Upper lobe of right lung (tissue), 1 donor: ENCODE measurements at places on chromosomes 12 and 14.

DNA sequence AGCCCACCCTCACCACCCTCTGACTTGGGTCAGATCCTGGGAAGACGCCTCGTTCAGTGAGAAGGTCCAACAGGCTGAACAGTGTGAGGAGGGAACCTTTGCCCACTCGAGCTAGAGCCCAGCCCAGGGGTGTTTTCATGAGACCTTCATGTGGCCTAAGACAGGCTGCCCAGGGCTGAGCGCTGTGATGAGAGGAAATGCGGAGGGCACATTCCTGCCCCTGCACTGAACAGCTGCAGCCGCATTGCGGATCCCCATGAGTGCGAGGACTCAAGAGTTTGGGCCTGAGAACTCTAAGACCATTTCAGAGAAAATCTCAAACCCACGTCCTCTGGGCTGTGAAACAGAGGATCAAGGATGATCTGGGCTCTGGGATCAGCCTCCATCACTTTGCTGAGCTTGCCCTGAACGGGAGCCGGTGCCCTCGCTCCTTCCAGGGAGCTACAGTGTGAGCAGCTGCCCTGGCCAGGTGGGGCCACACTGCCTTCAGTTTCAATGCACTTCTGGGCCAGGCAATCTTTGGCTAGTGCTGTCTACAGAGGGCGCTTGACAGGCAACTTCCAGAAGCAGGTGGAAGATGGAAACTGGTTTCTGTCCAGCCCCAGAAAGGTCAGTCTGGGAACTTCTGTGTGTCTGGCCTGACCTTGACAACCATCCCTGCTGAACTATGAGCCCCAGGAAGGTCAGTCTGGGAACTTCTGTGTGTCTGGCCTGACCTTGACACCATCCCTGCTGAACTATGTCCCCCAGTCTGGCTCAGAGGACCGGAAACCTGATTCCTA lies 43.5 kb upstream of the P2RX7 start:
- DNase-seq: no peak

DNA sequence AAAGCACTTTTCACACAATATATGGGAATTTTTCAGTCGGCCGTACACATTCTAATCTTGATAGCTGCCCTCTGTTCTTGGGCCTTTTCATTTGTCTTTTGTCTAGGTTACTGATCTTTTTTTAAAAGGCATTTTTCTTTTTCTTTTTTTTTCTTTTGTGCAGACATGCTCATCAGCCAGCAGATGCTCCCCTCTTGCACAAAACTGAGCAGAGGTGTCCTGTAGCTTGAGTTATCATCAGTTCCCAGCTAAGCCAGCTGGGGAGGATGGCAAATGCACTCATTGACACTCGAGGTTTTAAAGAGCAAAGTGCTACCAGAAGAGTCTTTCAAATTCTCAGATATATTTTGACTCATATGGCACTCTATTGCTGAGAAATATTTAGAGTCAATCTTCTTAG lies 913.9 kb upstream of the SEL1L start:
- DNase-seq: no peak

DNA sequence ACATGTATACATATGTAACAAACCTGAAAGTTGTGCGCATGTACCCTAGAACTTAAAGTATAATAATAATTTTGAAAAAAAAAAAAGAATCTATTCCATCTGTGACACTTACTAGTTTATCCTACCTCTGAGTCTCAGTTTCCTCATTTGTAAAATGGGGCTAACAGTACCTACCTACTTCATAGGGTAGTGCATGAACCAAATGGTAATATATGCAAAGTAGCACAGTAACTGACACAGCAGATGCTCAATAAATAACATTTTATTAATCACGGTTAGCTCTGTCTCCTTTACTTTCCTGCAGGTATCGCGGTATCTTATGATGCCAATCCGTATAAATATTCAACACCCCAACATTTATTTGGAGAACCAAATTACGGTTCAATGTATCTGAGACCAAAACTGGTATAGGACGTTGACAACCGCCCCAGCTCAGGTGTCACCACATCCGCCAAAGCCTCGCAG lies 703 bp downstream of the TMED10 start:
- no peak for DNase-seq

DNA sequence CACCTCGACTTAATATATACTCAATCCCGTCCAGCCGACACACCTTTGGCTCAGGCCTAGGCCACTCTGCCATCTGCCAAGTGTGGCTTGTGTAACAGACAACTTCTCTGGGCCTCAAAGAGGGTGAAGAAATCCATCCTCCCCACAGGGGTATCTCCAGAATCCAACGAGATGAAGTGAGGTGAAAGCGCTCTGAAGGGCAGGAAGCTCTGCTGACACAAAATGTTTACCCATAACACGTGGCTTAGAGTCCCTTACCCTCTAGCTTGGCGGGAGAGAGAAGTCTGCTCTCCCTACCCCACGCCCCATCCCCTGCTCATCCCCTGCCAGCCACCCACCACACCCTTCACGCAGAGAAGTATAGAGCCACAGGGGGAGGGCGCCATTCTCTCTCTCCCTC lies 13.0 kb downstream of the ZBTB39 start:
- DNase-seq: no peak

- no peak for DNase-seq
Observed at GRCh38 chr12:51901881-51902280, 5.4 kb upstream of the ACVRL1 start.

DNA sequence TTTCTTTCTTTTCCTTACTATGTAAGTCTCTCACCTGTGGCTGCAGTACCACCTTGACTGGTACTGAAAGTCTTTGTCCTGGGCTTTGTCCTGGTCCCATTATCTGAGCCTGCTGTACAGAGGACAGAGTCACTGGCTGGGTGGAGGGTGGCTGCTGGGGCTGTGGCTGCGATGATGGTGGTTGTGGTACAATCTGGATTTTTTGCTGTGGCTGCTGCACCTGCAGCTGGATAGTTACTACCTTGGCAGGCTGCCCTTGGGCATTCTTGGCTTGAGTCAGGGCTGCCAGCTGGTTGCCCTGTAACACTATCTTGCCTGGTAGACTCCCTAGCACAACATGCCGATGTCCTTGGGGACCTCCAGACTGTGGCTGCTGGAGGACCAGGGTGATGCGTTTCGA lies 27.0 kb downstream of the CHD8 start:
- no peak for DNase-seq

- DNase-seq: no peak
Observed at GRCh38 chr14:21026274-21026987, 1.6 kb upstream of the NDRG2 start.

GRCh38 chr14:86513564-86513963 lies 983.6 kb downstream of the FLRT2 start:
- DNase-seq: no peak

DNA sequence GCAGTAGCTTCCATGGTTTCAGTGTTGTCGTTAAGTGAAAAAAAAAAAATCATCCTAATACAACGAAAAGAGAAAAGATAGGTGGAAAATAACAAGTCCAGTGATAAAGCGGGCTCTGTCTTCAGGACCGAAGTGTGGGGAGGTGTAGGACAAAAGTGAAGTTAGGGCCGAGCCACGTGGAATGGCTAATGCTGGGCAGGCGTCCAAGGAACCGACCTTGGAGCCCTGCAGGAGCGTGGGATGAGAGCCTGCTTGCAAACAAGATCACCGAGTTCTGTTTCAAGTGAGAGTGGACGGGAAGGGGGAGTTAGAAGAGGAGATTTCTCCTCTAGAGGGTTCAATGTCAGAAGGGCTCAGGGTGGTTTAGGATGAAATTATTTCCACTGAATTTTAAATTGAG lies 22.2 kb downstream of the A2ML1 start:
- no peak for DNase-seq

GRCh38 chr14:65035049-65035448 lies 48.4 kb downstream of the FNTB start:
- peak; percentile 68 for DNase-seq

DNA sequence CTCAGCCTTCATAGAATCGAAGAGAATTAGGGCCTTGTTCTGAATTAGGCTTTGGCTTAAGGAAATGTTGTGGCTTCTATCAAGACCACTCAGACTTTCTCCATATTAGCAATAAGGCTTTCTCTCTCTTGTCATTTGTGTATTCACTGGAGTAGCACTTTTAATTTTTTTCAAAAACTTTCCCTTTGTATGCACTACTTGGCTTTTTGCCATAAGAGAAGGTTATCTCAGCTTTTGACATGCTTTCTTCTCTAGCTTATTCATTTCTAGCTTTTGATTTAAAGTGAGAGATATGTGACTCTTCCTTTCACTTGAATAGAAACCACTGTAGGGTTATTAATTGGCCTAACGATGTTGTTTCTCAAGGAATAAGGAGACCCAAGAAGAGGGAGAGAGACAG lies 244.2 kb downstream of the GPHN start:
- no peak for DNase-seq

- DNase-seq: no peak
Observed at GRCh38 chr12:80580254-80580653, 127.2 kb upstream of the MYF6 start.

DNA sequence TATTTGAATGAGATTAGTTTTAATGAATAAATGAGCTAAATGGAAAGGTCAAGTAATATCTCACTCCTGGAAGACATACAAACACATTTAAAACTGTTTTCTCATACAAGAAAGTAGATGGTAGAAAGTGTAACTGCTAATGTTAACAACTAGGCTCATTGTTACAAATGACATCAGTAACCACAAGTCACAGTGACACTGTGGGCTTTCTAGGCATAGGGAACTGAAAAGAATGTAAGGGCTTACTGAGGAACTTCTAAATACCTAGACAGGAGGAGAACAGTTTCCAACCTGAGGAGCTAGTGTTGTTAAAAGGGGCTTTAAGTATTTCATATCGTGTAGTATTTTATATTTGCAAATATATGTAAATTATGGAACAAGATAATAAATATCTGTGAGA lies 17.5 kb upstream of the ERGIC2 start:
- no peak for DNase-seq

GRCh38 chr14:77603654-77604255 lies 12.7 kb downstream of the SPTLC2 start:
- DNase-seq: no peak

GRCh38 chr12:2154050-2154449 lies 101.3 kb downstream of the CACNA1C start:
- DNase-seq: no peak

GRCh38 chr12:13179211-13180074 lies 17.1 kb upstream of the EMP1 start:
- peak; percentile 77 for DNase-seq

- DNase-seq: no peak
Observed at GRCh38 chr12:57166971-57167371, 19.6 kb upstream of the LRP1-AS start.

DNA sequence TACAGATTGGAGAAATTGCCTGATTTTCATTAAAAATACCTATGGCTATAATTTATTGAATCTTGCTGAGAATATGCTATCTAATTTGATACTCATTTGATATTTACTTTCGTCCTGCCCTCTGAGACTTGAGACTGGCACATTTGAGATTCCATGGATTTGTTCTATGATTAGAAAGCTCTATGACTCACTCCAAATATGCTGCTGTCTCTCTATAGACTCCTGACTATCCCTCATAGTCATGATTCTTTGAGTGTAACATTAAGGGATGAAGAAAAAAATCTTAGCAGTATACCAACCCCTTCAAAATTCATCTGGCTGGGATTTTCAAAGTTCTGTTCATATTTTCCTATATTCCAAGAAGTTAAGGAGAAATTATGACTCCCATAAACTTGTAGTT lies 191.9 kb downstream of the LRIG3 start:
- DNase-seq: no peak

DNA sequence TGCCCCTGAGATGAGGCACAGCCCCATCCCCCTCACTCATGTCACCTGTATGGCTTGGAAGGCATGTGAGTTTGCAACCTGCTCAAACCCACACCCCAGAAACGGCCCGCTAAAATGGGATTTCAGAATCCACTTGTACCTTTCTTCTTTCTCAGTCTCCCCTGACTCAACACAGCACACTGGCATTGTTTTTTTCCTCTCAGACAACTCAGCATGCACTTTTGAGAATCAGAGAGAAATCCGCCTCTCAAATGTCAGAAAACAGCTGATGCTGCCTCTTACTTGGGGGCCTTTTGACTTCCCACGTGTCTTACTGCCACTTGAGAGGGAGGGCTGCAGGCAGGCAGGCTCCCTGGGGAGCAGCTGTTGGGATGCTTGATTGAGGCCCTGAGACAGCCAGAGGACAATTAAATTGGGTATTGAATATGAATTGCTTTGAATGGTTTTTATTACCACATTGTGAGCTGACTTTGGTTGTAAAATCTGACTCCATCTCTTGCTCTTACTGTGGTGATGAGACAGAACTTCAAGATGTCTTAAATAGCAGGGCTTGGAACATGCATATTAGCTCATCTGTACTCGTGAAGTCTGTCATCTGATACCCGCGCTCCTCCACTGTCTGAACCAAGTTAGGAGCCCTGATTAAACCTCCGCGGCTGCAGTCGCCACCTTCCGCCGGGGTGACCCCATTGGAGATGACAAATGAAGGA lies 96.6 kb downstream of the APAF1 start:
- no peak for DNase-seq

- peak; percentile 64 for DNase-seq
Observed at GRCh38 chr14:50083467-50084337, 32.7 kb downstream of the VCPKMT start.

DNA sequence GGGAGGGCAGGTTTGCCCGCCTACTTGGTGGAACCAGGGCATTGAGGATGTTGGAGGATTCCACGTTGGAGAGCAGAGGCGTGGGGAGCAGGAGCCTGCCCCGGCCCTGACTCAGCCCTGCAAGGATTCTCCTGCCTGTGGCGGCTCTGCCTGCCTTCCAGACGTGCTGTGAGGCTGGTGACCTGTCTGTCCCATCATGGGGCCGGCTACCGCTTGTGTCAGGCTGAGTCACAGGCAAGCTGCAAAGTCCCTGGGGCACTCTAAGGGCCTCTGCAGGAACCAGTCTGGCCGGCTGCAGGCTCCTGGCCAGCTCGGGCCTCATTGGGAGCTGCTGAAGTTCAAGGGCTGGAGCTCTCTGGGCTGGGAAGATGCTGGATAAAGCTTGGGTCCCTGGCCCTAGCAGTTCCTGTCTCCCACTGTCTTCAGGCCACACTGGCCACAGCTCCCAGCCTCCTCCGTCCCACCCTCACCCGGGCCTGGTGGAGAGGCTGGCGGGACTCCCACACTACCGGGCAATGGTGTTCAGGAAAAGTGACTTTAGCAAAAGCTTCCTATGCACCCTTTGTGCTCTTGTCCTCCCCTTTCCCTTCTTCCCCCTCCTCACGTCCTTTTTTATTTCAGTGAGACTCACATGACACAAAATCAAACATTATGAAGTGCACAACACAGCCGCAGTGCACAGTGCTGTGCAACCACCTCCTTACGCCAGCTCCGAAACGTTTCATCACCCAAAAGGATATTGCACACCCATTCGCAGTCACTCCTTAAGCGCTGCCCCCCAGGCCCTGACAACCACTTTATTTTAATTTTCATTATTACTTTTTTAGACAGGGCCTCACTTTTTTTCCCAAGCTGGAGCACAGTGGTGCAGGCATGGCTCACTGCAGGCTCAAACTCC lies 22.0 kb upstream of the ULK1 start:
- peak; percentile 77 for DNase-seq

DNA sequence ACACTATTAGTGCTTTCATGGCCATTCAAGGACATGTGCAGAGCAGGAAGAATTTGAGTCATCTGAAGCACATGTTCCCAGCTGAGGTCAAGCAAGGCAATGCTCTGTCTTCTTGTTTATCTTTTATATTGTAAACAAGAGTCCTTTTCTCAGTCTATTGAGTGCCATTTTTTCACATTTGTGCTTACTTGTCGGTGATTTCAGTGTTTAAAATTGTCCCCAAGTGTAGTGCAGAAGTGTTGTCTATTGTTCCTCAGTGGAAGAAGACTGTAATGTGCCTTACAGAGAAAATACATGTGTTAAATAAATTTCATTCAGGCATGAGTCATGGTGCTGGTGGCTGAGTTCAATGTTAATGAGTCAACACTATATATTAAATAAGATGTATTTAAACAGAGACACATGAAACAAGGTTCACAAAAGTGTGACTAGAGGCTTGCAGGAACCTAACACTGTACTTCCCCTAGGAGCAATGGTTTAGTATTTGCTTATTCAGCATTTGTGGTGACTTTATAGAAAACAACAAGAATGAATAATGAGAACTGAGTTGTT lies 391.1 kb downstream of the LRIG3 start:
- DNase-seq: no peak
